ENCODE measurements at places on chromosomes 11 and 22.

DNA sequence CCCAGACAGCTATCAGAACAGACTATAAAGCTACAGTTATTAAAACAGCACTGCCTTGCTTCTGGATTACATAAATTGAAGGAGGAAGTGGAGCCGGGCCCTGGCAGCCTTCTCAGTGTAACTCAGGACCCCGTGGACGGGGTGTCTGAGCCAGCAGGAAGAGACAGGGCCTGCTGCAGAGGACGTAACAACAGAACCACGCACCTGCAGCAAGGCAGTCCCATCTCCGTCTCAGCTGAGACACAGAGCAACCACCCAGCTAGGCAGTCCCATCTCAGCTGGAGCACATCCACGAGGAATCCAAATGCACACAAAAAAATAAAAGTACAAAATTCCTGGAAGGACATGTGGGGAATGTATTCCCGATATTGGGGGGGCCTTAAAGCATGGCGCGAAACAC, 17.1 kb upstream of the KRTAP5-6 start:
- DNase-seq = no peak

- peak; percentile 40 for DNase-seq
Measured at GRCh38 chr11:116960930-116961329, 123.5 kb upstream of the APOA1 start.

- no peak for DNase-seq
Measured at GRCh38 chr22:50031189-50032091, 18.9 kb upstream of the IL17REL start.

DNA sequence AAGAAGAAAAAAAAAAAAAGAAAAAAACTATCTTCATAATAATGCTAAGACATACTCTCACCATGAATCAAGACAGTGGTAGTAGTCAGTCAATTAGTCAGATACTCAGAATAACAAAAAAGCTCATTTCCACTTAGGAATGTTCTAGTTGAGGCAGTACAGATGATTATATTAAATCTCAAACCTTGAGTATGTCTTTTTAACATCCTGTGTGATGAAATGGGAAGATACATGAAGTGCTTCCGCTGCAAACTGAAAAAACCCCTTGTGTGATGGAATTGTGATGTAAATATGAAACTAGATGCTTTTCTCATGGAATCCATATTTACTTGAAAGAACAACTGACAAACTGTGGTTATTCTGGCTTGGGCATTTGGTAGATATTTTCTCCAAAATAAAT, 13.7 kb downstream of the AMOTL1 start:
- DNase-seq = no peak

- DNase-seq = peak; percentile 89
Measured at GRCh38 chr11:94926698-94927237, 46.6 kb downstream of the CWC15 start.

DNA sequence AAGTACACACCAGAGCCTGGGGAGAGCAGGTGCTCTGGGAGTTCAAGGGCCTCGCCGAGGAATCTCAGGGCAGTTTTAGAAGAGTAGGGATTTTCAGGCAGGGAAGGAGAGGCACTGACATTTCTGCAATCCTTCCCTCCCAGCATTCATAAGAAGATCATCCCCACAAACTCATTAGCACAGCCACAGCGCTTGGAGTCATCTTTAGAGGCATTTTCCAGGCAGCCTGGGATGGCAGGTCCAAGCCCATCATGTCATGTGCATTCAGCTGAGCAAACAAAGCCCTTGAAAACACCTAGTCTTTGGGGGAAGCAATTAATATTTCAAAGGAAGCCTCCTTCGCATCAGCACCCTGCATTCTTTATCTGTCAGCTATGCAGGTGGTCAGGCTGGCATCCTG, 43.8 kb downstream of the MAP6 start:
- DNase-seq = no peak

GRCh38 chr11:101103433-101103832, 26.2 kb downstream of the PGR start:
- DNase-seq = no peak

- no peak for DNase-seq
Measured at GRCh38 chr11:106021181-106021966, 666 bp downstream of the MSANTD4 start.

DNA sequence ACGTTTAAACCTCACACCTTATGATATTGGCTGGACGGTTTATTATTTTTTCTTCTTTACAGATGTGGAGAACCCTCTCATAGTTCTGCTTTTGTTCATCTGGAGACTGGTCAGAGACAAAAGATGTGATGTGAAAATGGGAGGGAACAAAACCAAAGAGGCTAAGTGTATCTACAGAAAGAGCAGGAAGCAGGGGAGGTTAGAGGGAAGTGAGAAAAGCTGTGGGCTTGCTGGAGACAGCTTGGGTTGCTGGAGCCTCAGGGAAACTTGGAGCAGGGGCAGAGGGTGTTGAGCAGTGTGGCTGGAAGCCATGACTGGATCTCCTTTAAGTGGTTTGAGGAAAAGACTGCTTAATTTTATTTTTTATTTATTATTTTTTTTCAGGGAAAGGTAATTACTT, 79.0 kb upstream of the SNX19 start:
- DNase-seq = no peak

DNA sequence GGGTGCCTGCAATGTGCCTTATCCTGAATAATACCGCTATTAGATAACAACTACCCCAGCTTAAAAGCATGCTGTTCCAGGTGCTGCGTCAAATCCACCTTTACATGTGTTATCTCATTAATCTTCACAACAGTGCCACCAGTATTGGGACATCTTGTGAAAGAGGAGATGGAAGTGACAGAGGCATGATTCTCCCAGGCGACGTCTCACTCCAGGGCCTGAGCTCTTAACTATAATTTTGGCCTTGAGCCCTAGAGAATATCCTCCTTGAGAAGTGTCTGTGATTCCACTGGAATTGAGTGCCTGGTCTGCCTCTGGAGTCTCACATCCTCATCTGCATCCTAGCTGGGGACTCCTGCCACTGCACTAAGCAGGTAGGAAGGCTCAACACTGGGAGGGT, 43.8 kb downstream of the RPL27A start:
- no peak for DNase-seq

- DNase-seq = no peak
Measured at GRCh38 chr11:20051469-20052399, 108.5 kb downstream of the DBX1 start.
